ENCODE measurements at places on chromosomes 3 and 15.

DNA sequence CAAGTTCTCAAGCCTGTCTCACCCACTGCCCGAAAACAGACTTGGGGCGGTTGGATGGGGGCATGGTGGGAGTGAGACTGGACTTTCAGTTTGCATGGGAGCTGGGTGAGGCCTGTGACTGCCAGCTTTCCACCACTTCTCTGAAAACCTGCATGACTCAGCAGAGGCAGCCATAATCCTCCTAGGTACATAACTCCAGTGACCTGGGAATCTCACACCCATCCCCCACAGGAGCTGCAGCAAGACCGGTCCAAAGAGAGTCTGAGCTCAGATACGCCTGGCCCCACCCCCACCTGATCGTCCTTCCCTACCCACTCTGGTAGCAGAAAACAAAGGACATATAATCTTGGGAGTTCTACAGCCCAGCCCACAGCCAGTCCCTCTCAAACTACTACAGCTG is 107.2 kb downstream of the NSMCE3 start:
- no peak for DNase-seq

GRCh38 chr3:31762097-31762764 is 218.8 kb downstream of the OSBPL10 start:
- no peak for DNase-seq

DNA sequence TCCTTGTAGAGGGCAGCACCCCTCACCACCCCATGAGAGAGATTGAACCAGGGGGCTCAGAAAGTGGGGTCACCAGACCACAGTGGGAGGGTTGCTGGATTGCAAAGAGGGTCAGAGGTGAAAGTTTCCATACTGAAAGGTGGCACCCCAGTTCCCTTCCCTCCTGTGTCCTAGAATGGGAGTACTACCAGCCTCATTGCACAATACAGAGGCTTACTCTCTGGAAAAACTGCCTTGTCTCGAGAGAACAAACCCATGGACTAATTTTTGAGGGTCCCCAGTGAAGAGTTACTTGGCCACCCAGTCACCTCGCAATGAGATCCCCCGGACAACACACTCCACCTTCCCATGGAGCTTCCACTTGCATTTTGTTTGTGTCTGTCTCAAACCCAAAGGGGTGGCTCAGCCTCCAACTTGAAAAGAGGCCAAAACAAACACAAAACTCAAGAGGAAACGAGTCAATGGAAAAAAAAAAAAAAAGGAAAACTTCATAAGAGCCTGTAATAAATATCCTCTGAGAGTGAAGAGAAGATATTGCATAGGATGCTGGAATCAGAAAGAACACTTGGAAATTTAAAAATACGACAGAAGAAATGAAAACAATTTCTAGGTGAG is 18.6 kb downstream of the MESP2 start:
- DNase-seq, result peak; percentile 86

GRCh38 chr3:9066775-9067174 is 103.5 kb upstream of the RAD18 start:
- no peak for DNase-seq

DNA sequence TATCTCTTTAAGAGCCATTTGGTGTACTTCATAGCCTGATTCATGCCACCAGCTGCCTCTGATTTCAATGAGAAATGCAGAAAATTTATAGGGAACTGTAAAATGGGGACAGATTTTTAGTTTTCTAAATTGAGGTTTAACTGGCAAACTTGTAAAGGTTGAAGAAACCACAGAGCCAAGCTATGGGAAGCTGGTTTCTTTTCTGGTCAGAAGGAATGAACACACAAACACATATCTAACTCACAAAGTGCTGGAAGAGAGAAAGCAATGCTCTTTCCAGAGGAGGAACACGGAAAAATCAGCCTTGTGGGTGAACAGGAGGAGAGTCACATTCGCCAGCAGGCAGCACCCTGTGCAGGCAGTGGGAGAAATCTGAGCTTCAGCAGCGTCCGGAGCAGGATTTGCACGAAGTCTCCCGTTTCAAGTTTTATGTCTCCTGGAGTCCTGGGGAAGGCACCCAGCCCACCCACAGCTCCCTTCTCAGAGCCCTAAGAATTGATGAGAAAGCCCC is 481 bp downstream of the MASP1 start:
- DNase-seq, result peak; percentile 56

DNA sequence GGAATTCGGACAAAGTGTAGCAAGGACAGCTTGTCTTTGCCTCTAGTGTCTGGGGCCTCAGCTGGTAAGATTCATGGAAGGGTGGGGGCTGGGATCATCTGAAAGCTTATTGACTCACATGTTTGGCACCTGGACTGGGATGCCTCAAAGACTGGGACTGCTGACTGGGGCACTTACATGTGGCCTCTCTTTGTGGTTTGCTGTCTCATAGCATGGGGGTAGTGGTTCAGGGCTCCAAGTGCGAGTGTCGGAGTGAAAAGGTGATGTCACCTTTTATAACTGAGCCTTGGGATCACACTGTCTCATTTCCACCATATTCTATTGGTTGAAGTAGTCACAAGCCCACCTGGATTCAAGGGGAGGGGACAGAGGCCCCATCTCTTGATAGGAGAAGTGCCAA is 6.8 kb downstream of the MFSD1 start:
- peak; percentile 63 for DNase-seq

GRCh38 chr3:126494204-126494969 is 18.7 kb upstream of the ZXDC start:
- DNase-seq, result no peak

- DNase-seq, result no peak
Measured at GRCh38 chr3:34263101-34263621, 464.7 kb downstream of the PDCD6IP start.

DNA sequence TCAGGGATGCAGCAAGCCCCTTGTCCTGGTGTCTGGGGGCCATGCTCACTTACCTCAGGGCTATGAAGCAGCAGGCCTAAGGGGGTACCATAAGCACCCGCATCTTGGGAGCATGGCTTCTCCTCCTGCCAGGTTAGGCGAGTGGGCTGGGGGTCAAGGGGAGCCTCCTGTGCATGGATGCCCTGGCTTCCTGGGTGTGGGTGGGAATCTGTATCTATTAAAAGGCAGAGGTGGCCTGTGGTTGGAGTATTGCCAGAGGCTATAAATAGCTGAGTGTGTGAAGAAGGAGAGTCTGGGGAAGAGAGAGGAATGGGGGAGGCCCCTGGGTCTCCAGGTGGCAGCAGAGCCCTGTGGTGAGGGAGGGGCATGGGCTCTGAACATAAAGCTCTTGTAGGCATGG is 19.5 kb downstream of the ACVR2B start:
- DNase-seq, result peak; percentile 22

DNA sequence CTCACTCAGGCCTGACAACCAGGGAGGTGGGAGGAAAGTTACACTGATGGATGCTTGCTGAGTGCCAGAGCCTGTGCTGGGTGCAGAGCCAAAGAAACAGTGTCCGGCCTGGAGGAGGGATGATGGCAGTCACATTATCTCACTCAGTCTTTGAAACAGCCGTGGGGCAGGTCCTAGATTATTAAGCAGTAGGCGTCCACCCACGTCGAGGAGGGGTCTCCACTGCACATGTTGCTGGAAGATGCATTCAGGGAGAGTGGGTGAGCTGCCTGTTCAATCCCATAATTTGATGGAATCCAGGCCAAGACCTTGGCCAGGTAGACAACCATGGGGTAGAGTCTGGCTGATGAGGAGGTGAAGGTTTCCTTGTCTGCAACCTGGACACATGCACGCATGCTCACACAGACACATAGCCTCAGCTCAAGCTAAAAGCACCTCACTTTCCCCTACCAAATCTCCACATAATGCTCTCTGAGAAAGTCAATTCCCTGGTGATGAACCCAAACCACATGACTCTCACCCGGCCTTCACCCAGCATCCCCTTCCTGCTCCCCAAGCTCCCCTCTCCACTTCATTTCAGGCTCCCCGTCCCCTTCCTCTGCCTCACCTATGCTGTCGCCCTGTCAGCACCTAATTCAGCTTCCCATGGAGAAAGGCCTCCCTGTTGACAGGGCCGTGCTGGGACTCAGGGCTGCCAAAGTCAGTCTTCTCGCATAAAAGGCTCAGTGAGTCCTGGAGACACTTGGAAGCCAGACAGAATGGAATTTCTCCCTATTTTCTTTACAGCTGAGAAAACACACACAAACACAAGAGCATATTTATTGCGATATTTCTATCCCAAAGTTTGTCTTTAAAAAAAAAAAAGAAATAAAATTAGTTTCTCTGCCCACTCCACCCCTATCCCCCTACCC is 29.8 kb downstream of the ACAN start:
- no peak for DNase-seq
